Activated CD4-positive, alpha-beta T cell treated with anti-CD3 and anti-CD28 coated beads, Interleukin-2, amount 50 U/mL, for 24 hours (primary cell): ENCODE measurements at places on chromosomes 7 and 10.

DNA sequence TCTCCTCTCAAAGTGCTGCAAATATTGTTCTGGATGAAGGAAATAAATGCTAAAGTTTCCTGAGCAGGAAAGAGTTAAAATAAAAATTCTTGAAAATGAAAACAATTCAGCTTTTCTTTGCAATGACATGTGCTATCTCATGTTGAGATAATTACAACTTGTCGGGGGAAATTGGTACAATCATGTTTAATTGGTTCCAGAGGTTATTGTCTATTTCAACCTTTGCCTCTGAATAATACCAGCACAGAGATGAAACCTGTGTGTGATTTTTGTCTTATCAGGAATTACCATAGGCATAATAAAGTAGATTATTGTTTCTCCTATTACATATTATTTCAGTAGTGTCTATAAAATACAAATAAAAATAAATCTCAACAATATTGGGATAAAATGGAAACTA, 305.0 kb downstream of the XPNPEP1 start:
- DNase-seq, result no peak

DNA sequence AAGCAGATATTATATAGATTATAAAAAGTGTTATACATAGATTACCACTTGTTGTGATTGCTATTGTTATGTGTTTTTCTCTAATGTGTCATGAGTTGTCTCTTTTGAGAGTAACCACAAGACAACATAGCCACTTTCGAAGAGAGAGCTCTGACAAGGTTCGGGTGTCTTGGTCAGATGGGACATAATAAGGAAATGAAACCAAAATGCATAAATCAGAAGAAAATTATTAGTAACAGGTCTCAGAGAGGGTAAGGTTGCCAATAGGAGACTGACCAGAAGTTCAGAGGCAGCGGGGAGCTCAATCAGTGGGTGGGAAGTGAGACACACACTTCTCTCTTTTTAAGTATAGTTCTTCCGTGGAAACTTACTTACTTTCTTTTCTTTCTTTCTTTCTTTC, 639.2 kb upstream of the POT1 start:
- no peak for DNase-seq

DNA sequence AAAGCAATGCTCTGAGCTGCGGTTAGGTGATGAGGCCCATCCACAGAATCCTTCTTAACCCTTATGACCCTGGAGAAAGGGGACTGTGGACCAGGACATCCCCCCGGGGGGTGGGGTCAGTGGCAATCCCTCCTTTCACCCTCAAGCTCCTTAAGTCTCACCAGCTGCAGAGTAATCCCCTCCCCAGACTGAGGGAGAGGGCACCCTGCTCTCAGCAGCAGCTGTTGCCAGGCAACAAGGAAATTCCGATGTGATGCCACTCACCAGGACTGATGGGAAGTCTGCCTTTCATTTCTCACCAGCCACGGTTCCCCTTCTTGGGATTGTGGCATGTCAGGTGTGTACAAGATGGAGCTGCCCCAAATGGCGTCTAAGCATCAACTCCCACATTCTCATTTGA, 129.6 kb downstream of the DOCK1 start:
- no peak for DNase-seq

DNA sequence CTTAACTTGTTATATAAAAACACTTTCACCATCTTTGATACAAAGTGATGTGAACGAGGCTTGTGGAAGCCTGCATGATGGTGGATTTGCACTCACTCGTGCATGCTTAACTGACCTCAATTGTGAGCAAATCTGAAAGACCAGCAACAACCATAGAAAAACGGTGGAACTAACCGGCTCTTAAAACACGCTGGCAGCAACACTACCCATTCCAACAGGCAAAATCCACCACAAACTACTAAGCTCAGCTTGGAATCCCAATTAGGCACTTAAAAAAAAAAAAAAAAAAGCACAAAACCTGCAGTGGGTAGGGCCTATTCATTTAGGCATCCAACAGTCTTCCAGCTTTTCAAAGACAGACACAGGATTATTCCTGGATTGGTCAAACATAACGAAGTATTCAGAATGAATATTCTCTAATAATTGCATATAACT, 1.8 kb downstream of the GDI2 start:
- DNase-seq, result no peak

DNA sequence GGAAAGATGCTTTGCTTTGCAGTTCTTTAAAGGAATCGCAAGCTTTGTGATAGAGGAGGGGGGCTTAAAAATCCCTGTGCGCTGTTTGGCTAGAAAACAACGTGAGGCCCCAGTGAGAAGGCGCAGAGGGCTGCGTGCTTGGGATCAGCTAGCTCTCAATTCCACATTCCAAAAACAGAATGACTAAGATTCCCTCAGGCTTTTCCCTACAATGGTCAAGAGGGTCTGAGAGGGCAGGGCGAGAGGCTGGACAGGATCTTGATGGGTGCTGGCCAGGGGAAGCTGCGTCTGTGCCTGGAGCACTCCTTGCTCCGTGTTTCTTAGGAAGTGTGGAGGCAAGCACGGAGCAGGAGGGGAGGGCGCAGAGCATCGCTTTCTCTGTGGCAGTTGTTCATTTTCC, 72.1 kb upstream of the INHBA start:
- DNase-seq, result no peak

GRCh38 chr7:149598721-149599308, 101.2 kb upstream of the ZNF746 start:
- DNase-seq, result no peak

DNA sequence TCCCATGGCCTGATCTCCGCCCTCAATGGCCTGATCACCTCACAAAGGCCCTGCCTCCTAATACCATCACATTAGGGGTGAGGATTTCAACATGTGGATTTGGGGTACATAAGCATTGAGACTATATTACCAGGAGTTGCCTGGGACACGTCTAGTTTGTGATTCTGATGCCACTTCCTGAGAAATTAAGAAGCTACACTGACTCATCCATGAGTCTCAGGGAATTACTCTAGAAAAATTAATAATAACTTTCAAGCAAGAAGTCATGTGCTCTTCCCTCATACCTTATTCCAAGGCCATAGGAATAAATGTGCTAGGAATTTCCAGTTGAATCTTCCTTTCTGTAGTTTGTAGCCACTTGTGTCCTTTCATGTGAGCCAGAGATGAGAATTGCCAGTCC, 519.3 kb upstream of the MKI67 start:
- DNase-seq, result no peak

DNA sequence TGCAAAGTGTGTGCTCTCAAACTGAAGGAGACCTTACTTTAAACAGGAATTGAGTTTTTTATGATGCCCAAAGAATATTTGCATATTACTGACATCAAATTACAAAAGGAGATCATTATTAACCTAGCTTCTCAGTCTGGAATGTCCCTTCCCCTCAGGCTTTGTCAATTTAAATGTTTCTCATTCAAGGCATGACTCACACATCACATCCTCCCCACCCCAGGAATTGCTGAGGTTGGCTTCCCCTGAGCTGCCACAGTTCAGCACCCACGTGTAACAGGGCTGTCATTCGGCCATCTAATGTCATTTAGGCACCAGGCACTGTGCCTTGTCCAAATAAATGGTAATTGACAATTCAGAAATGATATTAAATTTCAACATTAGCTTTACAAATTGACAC, 305.9 kb upstream of the MGMT start:
- no peak for DNase-seq

DNA sequence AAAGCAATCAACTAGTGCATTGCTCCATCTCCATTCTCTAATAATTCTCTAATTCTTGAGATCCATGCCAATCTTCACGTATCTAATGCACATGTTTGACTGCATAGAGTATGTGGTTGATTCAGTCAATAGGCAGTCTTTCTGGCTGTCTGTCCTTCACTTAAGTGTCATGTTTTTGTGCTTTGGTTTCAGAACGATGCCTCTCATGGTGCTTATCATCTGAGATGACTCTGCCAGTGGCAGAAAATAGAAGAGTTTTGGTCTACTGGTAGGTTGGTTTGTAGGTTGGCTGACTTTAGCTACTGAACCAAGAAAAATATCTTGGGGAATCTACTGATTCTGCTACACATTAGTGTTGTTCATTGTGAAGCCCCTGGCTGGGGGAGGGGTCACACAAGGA, 364.2 kb downstream of the SFMBT2 start:
- no peak for DNase-seq

- DNase-seq, result no peak
Observed at GRCh38 chr10:83648201-83648600, 491.1 kb upstream of the GHITM start.

GRCh38 chr7:511476-512145, 8.0 kb downstream of the PDGFA start:
- DNase-seq, result no peak

DNA sequence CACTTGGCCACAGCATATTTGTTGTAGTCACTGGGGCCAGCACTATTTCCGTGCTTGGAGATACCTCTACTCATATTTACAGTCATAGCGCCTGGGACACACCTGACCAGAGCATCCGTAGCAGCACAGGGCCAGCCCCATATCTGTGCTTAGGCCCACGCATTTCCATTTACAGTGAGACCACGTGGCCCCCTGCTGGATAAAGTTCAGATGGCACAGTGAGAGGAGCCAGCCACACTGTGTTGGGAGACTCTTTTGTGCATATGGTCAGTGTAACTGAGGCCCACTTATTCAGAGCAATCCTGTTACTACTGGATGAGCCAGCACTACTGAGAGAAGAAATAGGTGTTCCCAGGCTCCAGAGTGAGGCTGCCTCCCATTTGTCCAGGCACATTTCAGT, 455.3 kb downstream of the REEP3 start:
- no peak for DNase-seq
